ENCODE measurements at places on chromosomes 7 and 10.

GRCh38 chr10:131075218-131075770, 236.2 kb downstream of the TCERG1L start:
- DNase-seq, result no peak

- no peak for DNase-seq
These were observed 18.6 kb upstream of the DLX5 start for GRCh38 chr7:97043281-97043680.

GRCh38 chr7:94252971-94253370, 141.7 kb upstream of the COL1A2 start:
- no peak for DNase-seq

DNA sequence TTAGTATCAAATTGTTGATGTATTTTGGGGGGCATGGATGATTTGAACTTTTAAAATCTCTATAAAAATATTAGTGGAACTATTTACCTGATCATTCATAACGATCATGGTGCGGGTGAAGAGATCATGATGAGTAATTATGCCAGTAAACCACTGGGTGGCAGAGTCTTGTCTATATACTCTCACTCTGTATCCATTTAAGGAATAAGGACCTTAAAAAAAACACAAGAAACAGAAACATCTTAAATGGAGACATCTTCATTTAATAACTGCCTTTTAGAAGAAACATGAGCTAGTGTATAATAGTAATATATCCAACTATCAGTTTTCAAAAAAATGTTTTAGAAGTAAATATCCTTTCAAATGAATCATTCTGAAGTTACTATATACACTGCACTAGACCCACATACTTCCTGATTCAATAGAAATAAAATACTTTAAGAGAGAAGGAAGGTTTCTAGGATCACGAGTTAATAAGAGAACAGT, 84.0 kb downstream of the NRBF2 start:
- DNase-seq, result no peak

DNA sequence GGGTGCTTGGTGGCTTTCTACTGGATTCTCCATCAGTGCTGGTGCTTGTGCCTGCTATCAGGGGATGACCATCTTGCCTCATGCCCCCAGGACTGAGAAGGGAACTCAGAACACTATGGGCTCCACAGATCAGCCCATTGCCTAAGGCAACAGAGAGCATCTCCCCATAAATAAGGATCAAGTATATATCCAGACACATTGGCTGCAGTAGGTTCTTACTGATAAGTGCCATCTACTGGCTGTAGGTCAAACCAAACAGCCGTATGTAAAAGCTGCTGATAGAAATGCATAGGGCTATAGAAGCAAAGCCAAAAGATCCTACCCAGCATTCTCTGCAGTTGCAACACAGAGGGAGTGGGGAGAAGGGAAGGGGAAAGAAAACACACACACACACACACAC, 153.7 kb downstream of the CDK14 start:
- DNase-seq, result no peak

GRCh38 chr10:64708884-64709681, 1187.9 kb downstream of the REEP3 start:
- no peak for DNase-seq

- DNase-seq, result no peak
These were observed 3.8 kb downstream of the GIMAP1 start for GRCh38 chr7:150719960-150720891.

DNA sequence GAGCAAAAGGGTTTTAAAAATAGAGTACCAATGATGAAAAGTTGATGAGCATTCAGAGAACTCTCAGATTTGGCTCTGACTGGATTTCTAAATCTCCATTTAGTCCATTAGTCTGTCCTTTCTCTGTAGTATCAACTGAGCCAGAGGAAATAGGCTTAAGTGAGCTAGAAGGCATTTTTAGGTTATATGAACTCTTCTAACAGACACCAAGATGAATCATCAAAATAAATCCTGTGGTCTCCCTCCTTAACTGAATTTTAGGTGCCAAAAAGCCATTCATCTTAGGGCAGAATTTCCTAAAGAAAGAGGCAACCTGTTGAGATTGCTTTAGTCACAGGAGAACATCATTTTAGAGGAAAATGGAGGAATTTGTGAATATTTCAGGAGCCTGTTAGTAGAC, 305.1 kb downstream of the AUTS2 start:
- no peak for DNase-seq

DNA sequence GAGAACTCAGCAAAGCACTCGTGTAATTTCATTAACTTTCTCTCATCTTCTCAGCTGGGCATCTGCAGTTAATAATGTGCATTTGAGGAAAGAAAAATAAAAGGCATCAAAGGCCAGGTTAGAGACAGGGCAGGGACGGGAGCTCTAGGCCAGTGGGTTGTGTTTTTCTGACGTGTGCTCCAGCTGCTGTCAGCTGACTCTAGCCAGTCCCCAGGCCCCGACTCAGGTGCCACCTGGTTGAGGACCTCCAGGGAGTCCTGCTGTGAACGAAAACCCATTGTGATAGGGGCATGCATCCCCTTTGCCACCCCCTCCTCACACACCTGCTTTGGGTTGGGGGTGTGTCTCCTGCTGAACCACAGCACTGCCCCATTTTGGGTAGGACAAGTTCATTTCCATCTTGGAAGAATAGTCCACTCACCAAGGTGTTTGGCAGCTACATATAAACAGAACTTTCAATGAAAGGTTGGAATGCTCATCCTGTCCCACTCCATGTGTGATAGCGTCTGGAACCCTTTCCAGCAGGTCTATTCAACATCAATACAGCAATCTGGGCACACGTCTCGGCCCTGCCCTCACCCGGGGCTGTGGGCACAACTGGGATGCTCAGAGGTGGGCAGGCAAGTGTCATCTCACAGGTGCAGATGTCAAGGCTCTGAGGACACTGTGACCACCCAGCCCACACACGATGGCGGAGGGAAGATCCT, 146.1 kb upstream of the FAM20C start:
- DNase-seq, result no peak

DNA sequence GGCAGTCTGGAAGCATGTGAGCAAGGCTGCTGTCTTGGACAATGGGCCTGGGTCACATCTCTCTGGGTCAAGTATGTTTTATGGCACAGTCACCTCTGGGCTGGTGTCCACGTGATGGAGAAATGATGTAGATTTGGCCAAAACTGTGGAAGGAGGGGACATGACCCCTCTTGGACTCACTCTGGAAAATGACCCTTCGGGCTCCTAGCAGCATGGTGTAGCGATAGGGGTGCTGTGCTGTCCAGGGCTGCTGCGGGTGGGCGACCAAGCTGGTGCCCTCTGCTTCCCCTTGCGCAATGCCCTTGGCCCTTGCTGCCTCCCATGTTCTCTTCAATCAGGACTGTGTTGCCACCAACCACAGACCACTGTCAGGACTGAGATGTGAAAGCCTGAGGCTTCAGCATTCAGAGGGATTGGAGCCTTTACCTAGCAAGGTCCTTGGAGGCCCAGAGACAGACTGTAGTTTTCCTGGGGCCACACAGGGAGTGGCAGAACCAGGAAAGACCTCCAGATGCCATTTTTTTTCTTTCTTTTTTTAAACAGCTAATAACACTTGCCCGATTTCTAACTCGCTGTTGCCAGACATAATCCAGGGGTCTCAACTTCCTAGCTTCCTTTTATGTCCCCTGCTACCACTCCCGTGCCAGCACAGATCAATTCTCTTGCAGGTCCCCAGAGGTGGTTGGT, 6.1 kb downstream of the CYP26A1 start:
- no peak for DNase-seq

GRCh38 chr10:100374200-100374655, 27.2 kb downstream of the SCD start:
- DNase-seq, result no peak

DNA sequence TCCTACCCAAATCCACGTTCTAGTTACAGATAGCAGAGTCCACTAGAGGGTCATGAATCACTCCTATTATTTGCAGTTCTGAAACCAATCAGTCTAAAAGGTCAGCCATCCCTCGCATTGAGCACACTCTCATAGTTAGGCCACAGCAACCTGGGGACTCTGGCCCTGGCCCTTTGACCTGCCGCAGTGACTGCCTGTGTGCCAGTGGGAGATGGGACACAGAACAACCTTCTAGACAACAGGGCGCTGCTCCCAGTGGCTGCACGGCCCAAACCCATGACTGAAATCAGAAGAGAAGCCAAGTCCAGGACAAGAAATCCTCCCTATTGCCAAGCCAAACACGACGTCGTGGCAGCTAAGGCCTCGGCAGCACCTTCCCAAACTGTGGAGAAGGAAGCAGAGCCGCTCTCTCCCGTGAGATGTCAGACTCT, 158.5 kb downstream of the HERPUD2 start:
- DNase-seq, result no peak

GRCh38 chr10:19014034-19014433, 34.6 kb upstream of the MALRD1 start:
- DNase-seq, result no peak

GRCh38 chr10:124224331-124225028, 131.1 kb upstream of the CHST15 start:
- DNase-seq, result no peak

GRCh38 chr10:43231523-43232078, 35.3 kb downstream of the RASGEF1A start:
- DNase-seq, result no peak

GRCh38 chr10:100022403-100022802, 12.7 kb upstream of the DNMBP start:
- DNase-seq, result no peak

DNA sequence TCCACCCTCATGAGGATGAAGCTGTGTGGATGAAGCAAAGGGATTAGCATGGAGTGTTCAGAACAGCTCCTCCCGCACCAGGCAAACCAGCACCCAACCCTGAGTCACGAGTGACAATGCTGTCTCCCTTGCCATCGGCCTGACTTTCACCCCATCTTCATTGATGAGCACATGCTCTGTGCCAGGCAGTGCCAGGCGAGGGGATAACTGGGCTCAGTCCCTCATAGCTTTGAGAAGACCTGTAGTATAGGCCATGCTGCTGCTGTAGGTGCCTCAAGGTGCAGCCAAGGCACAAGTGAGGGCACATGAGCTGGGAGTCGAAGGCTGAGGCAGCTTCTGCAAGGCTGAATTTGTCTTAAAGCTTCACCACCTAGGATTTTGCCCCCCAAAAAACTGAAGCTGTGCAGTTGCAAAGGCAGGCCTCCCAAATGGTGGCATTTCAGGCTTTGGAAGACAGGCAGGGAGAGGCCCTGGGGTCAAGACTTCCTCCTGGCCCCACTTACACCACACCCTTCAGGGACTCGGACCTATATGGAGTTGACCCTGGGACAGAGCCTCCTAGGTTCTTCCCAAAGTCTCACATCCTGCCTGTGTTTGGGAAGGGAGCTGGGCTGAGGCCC, 54.2 kb upstream of the GDF10 start:
- no peak for DNase-seq

DNA sequence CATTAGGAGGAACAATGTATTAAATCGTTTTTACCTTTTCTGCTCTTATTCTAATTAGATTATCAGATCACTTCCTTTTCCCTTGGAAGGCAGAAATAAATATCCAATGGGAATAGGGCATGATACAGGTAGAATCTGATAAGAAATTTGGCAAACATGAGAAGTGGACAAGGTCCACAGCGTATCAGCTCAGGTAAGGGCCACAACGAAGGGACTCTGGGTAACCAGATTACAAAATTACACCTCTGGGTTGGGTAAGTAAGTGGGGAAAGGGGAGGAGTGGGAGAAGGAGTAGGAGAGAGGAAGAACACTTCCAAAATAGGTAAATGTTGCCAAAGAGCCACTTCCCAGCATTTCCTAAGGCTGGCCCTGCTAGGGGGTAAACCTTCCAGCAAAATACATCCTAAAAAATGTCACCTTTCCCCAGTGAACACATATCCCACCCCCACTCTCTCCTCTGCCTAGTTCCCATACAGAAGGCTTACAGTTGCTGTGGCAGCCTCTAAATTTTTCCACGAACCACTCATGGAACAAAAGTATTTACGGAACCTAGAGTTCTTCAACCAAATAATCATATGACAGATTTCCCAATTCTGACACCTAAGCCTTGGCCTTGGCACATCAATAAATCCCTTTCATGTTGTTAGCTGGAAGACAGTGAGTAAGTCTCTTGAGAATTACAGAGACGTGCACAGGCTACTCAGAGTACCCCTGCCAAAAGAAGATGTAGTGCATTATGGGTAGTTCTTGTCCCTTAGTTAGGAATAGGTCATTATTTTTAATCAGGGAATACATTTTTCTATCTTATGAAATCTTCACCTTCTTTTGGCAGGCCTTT, 51.5 kb upstream of the DLX6 start:
- DNase-seq, result no peak

DNA sequence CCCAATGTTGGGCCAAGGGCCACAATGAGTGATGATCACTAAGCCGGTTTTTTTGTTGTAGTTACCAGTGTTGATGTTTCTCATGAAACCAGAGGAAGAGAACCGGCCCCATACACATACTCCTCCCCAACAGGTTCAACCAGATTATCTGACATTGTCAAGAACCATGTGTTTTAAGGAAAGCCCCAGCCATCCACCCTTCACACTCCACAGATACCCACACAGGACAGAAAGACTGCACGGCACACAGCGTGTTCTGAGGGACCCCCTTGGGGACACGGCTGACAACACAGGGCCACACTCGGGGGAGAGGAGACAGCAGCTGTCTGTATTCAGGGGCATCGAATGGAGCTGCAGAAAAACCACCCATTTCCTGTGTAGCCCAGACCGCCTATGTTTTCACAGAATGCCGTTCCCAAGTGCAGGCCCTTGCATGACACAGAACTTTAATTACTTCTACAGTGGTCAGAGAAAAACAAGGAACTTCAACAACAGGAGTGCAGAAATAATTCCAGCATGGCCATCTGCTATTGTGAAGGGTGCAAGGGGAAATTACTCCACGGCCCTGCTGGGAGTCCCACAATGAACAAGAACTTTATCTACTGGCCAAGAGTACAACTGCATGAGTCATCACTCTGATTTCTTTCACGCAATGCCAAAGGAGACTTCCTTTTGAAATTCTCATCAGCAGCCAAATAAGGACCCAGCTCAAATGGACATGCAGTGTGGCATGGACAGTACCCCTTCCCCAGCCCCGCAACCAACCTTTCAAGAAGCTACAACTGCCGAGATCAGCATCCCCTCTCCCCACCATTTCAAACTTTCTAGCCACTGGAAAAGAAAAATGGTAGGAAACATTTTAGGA, 2.3 kb downstream of the KLF6 start:
- DNase-seq, result no peak

DNA sequence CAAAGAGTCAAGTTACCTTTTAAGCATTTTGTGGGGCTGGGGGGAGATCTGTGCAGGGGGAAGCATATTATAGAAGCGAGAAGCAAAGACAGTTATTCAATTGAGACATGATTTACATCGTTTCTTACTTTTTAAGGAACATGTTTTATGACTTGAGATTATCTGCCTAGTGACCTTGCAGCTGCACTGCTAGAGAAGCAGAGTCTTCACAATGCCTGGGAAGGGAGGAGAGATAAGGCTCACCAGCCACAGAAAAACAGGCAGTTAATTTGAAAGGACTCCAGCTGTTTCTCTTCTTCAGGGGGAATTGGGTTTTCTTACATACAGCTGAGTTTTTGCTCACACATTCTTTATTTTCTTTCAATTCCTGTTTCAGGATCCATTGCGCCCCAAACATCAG, 31.0 kb downstream of the PHYH start:
- no peak for DNase-seq

GRCh38 chr10:100717166-100717565, 28.2 kb upstream of the PAX2 start:
- no peak for DNase-seq

GRCh38 chr7:22675421-22675820, 51.6 kb upstream of the IL6 start:
- no peak for DNase-seq
